ENCODE measurements at places on chromosomes 4 and X. TPM values are rescaled to one million over a fixed set of nuclear protein-coding genes. Genes with fewer than 3 reads are reported as not detected.

RHOXF1 gene
- not detected for total RNA-seq

TMEM47 gene
- not detected for total RNA-seq

CHST7 gene
- total RNA-seq: 0.94 TPM

NUDT11 gene
- total RNA-seq: not detected

SPACA5 gene
- not detected for total RNA-seq

SFRP2 gene
- not detected for total RNA-seq

NEXMIF gene
- total RNA-seq: not detected

C4orf36 gene
- total RNA-seq: 2.0 TPM

FAM133A gene
- 2.5 TPM for total RNA-seq

DNA sequence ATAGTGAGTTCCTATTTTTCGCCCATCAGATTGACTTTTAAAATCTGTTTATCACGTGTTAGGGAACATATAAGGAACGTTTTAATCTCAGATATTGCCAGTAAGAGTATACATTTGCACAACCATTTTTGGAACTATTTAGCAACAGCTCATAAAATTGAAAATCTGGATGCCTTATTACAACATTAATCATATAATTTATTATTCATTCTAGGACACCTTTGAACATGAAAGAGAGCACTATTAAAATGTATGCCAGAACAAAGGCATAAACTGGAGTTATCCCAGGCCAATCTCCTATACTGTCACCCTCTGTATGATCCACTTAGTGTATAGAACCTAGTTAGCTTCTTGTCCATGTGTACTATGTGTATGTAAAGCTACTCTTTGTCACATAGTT lies 579.0 kb upstream of the MAGEB2 start:
- no peak for DNase-seq

GRCh38 chr4:147788791-147789190 lies 56.9 kb downstream of the ARHGAP10 start:
- DNase-seq: no peak

DNA sequence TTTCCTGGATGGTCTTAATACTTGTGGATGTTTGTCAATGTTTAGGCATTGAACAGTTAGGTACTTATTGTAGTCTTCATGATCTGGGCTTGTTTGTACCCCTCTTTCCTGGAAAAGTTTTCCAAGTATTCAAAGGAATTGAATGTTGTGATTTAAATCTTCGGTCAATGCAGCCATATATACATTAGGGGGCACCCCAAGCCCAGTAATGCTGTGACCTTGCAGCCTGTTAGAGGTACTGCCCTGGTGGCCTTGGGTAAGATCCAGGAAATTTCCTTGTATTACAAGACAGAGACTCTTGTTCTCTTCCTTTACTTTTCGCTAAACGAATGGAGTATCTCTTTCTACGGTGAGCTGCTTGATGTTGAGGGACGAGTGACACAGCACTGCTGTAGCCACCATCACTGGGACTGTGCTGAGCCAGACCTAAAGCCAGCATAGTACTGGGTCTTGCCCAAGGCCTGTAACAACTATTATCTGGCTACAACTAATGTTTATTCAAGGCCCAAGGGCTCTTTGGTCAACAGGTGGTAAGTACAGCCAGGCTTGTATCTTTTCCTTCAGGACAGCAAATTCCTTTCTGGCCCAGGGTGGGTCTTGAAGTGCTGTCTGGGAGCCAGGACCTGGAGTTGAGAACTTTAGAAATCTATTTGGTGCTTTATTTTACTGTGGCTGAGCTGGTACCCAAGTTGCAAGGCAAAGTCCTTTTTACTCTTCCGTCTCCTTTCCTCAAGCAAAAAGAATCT lies 118.3 kb upstream of the ATOH1 start:
- DNase-seq: no peak

GRCh38 chr4:125703443-125703842 lies 388.7 kb downstream of the FAT4 start:
- no peak for DNase-seq

DNA sequence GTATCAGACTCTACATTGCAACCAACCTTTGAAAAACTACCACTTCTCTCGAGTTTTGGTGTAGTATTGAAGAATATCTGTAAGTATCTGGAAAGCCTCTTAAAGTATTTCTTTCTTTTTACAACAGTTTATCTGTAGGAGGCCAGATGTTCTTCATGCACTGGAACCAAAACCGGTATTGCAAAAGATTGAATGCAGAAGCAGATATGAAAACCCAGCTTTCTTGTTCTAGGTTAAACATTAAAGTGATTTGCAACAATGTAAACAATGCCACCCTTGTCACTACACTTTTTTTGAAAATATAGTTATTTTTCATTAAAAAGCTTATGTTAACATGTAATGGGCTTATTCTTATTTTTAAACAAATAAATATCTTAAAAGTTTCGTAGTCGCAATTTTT lies 27.2 kb downstream of the PLS3 start:
- DNase-seq: no peak

DNA sequence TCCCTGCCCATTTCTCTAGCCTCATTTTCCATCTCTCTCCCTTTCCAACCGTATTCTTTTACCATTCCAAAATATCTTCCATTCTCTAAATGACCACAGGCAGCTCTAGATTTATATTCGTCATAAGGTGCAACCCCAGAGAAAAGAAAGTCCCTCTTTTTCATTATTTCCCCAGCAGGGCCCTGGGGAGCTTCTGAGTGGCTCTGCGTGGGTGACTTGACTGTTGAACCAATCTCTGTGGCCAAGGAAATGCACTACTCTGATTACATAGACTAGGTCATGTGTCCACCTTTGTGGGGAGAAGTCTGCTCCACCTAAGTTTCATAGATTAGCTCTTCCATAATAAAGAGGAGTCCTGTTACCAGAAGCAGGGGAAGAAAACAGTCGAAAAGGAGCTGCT lies 51.4 kb downstream of the ATOH1 start:
- no peak for DNase-seq

DNA sequence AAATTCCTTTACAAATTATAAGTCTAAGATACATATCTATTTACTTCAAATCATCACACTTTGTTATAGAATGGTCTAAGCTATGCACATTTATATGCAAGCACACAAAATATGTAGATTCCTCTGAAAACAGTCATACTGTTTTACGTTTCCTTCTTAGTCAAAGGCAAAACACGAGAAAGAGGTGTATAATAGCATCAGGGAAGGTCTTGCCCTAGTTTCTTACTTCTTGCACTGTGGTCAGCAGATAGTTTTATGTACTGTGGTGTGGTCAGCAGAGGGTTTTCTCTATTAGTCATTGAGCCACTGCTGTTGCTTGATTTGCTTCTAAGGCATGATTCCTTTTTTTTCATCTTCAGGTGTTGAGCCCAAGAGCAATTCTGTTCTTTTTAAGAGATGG lies 117.7 kb downstream of the ADAM29 start:
- DNase-seq: peak; percentile 6

GRCh38 chr4:7336732-7337131 lies 98.0 kb downstream of the PSAPL1 start:
- no peak for DNase-seq

GRCh38 chr4:122577808-122578781 lies 42.8 kb downstream of the IL21 start:
- DNase-seq: no peak

- DNase-seq: no peak
Measured at GRCh38 chrX:69126642-69127041, 38.6 kb downstream of the PJA1 start.

- DNase-seq: peak; percentile 97
Measured at GRCh38 chr4:1329408-1330371, 17.3 kb upstream of the UVSSA start.

DNA sequence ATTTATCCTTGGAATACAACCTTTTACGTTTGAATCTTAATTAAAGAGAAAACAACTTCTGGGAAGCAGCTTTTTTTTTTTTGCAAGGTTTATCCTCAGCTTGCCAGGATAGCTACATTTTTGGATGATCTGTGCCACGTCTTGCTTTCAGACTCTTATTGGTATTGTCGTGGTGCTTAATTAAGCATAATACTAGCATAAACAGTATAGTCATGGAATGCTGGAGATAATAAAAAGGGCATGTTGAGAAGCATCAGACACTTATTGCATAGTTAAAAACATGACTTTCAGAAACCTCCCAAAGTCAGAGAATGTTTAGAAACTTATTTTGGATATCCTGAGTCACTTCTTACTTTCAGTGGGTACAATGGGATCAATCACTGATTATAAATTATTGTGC lies 77.0 kb downstream of the PALLD start:
- no peak for DNase-seq

DNA sequence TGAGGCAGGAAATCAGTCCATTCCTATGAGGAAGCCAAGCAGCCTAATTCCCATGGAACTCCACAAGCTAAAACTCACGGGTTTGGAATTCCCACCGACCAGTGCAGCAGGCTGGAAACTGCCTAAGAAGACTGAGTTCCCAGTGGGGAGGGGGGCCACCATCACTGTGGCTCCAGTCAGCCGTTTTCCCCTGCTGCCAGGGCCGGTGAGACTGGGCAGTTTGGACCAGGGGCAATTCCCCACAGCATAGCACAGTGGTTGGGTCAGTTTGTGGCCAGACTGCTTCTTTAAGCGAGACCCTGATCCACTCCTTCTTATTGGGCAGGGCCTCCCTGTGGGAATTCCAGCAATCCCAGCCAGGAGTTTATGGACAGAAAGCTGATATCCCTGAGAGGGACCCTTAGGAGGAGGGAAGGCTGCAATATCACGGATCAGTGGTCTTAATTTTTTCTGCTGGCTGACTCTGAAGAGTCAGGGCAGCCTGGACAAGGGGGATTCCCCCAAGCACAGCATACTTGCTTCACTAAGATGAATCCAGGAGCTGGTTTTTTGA lies 20.7 kb downstream of the PAGE5 start:
- DNase-seq: no peak

DNA sequence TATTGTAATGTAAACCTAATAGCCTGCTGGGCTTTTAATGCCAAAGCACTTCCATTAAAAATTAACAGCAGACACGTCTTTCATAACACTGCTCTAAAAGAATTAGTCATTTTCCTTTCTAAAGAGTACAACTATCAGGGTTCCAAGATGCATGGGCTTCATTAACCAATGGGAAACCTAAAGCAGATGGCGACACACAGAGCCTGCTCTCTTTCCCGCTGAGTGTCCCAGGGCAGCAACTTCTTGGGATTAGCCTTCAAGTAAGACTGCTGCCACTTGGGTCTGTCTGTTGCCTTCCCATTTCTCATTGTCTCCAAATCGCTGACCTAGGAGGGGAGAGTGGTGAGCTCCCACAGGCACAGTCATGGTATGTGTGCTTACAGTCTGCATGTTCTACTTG lies 14.0 kb upstream of the PHKA2 start:
- DNase-seq: no peak
